Amniotic epithelial cell (primary cell): ENCODE measurements at places on chromosomes 11 and 22.

DNA sequence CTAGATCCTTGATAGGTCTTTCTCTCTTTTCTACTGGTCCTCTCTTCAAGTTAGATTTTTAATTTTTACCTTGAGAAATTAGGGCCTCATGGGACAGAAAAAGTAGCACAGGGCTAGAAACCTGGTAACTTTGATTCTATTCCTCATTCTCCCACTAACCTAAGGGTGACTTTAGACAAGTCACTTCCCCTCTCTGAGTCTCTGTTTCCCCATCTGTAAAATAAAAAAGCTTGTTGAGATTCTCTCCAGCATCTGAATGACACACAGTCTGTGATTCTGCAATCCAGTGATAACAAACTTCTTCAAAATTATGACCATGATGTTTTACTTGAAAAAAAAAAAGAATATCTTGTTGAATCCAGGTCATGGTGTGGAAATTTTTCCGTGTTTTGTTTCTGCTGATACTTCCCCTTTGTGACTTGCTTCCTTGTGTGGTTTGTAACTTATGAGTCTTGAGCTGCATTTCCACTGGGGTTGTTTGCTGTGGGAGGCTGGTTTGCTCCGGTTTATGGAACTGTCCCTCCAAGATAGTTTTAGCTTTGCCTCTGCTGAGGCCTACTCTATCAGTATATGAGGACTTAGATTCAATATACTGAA, 9.8 kb upstream of the MPEG1 start:
- DNase-seq, result peak; percentile 65

DNA sequence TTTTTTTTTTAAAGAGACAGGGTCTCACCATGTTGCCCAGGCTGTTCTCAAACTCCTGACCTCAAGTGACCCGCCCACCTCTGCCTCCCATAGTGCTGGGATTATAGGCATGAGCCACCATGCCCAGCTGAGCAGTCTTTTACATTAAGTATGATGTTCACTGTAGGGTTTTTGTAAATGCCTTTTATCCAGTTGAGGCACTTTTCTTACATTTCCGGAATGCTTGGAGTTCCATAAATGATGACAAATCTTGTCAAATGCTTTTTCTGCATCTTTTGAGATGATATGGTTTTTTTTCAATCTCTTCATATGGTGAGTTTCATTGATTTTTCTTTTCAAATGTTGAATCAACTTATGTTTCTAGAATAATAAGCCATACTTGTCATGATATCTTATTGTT, 29.4 kb upstream of the CTTN start:
- DNase-seq, result no peak

- DNase-seq, result no peak
Observed at GRCh38 chr22:25131198-25131887, 68.3 kb upstream of the CRYBB3 start.

DNA sequence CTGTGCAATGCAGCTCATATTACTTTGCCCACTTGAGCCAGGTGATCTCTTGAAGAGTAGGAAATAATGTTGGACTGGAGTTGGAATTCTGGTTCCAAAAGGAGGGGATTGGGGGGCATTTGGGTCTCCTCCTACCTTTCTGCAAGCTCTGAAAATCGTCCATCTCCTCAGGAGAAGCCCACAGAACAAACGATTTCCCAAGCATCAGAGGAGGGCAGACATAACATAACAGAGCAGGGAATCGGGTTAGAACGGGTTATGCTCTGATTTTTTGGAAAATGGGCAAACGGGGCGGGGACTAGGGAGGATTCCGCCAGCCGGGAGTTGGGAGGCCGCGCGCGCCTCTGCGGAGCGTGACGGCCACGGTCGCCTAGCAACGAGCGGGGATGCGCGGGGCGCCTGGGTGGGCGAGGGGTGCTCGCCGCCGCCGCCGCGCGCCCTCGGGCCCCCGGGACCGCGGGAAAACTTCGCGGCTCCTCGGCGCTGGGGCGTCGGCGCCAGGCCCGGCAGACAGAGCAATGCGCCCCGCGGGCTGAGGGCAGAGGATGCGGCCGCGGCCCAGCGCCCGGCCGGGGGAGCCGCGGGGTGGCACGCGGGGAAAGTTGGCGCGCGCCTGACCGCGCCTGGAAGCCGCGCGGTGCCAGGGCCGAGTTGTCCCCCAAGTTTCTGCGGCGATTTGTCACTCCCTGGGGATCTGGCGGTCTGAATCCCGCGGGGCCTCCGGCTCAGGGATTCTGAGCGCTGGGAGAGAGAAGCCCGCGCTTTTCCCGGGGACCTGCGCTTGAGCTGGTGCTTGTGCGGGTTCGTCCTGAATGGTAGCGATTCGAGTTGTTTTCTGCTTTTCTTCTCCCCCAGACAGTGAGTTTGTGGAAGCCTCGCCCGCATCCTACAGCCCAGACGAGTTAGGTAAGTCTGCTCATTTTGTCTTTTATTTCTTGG, 27.8 kb upstream of the AMOTL1 start:
- no peak for DNase-seq

DNA sequence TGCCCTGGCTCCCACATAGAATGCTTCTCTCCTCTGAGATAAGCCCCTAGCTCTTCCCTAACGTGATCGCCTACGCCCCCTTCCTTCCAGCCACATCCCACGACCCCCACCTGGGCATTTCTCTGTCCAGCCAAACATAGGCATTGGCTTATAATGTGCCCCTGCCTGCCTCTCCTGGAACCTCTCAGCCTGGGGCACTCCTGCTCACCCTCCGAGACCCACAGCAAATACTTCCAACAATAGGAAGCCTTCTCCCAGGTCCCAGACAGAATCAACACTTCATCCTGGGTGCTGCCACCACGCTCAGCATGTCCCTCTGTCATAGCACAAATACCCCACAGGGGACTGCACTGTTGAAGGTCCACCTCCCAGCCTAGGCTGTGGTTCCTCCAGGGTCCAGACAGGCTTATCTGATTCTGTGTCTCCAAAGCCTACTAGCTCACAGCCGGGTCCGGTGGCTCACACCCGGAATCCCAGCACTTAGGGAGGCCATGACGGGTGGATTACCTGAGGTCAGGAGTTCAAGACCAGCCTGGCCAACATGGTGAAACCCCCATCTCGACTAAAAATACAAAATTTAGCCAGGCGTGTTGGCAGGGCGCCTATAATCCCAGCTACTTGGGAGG, 24.2 kb upstream of the TMPRSS4 start:
- no peak for DNase-seq

- DNase-seq, result peak; percentile 44
Observed at GRCh38 chr22:24969560-24970301, 17.2 kb downstream of the KIAA1671 start.

DNA sequence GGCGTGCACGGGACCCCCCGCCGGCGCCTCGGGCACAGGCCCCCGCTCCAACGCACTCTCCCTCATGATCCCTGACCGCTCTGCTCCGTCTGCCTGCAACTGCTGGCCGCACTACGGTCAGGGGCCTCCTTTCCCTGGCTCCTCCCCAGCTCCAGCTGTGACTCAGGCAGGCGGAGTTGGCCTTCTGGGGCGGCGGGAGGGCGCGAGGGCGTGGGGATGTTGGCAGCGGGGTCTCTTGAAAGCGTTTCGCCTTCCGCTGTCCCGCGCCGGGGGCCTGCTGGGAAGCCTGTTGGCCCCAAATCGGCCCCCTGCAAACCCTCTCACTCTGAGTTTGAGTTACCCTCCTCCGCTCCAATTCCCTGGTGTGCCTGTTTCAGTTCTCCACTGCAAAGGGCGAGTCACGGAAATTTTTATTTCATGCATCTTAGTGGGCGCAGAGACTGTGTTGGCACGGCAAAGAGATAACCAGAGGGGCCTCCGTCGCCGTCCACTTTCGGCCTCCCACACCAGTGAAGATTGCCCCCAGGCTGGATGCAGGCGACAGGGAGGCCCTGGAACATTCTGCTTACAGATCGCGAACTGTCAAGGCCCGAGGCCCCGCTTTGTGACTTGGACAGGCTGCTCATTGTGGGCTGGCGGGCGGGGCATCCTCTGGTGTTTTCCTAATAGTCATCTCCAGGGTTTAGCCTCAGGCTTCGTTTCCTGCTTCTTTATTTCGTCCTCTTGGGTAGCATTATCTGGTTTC, at the start of gene CAVIN3:
Gene CAVIN3 (minus strand): TSS at position 91 of the 745 bp plus-strand sequence. CDS start 25 bp downstream, at position 66.
- DNase-seq, result peak; percentile 82

GRCh38 chr11:122883646-122883979, 1.1 kb downstream of the JHY start:
- peak; percentile 29 for DNase-seq

DNA sequence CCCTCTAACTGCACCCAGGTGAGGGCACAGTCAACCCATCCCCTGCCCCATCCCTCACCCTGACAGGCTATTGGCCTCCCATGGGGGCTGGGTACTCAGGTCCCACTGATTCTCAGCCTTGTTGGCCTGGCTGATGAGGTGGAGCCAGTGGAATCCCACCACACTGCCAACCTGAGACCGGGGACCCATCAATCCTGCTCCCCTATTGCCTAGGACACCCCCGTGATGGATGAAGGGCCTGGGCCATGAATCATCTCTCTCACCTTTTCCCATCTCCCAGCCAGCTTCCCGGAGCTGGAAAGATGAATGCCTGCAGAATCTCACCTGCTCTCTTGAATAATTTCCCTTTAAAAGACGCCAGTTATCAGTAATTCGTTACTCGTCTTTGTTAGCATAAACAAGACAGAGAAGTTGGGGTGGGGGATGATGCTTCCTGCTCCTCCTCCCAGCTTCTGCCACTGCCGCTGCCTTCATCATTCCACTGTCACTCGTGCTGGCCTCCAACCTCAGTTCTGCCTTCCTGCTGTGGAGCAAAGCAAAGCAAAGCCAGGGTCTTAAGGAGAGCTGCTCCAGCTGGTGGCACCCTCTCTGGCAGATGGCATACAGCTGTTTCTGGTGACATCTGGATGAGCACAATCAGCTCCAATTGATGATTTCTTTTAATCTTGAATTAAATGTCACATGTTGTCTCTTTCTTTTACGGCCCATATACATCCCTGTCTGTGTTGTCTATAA, 204.0 kb upstream of the NECTIN1 start:
- no peak for DNase-seq

DNA sequence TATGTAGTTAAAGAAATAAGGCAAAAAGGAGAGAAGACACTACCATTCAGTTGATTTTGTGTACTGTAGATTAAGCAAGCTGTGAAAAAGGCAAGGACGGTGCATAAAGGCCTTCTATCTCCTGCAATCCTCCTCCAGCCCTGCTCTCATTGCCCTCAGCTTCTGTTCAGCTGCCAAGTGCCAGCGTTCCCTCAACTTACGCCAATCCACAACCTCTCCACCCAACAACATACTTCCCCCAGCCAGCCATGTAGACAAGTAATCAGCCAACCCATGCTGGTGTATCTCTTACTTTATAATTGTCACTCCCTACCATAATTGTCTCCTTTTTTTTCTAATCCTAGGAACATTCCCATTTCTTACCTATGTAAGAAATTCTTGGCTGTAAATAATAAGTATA, 30.1 kb upstream of the ANO5 start:
- DNase-seq, result no peak

GRCh38 chr11:32062540-32062939, 28.3 kb upstream of the RCN1 start:
- no peak for DNase-seq

DNA sequence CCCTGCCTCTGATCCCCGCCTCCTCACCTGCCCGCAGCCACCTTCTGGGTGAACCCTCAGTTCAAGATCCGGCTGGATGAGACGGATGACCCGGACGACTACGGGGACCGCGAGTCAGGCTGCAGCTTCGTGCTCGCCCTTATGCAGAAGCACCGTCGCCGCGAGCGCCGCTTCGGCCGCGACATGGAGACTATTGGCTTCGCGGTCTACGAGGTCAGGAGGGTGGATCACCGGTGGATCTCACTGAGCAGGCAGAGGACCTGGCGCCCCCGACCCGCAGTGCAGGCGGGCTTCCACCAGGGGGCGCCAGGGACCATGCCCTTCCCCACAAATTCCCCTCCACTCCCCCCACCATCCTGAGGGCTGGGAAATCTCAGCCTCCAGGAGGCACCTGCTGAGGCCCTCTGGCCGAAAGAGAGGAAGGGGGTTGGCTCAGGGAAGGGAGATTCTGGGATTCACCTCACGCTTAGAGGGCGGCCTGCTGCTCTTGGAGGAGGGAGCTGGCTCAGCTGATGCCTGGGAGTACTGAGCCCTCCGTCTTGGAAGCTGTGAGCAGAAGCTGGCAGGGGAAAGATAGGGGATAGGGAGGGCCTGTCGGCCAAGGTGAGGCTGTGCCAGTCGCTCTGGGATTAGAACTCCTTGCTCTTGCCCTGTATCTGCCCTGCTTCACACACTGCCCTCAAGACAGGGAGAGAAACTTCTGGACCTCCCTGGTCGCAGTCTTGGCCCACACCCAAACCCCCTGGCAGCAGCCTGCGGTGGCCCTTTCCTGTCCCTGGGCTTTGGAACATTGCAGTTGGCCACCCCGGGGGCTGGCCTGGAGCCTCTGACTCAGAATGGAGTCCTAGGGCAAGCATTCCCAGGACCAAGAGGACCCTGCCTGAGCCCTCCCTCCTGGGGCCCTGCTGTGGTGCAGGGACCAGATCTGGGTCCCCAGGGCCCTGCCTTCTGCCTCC, 23.2 kb downstream of the CAPN1 start:
- peak; percentile 26 for DNase-seq

GRCh38 chr11:130692220-130692619, 224.1 kb downstream of the SNX19 start:
- no peak for DNase-seq

DNA sequence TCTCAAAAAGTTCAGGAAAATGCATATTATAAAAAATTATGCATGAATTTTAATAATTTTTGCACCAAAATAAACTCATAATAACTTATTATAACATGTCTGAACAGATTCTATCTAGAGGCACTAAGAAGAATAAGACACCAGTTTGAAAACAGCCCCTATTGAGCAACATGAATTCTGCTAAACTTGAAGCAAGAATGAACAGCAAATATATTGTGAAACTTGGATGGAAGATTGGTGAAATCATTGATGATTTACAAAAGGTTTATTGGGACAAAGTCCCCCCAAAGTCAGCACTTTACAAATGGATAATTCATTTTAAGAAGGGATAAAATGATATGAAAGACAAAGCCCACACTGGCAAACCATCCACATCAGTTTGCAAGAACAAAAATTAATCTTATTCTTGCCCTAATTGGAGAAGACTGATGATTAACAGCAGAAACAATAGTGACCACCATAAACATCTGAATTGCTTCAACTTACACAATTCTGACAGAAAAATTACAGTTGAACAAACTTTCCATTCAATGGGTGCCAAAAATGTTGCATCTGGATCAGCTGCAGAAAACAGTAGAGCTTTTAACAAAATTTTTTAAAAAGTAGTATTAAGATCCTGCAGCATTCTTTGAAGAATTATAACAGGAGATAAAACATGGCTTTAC, 257.5 kb upstream of the FAT3 start:
- no peak for DNase-seq

GRCh38 chr11:88042238-88042637, 133.0 kb downstream of the RAB38 start:
- DNase-seq, result no peak

- DNase-seq, result no peak
Observed at GRCh38 chr22:28989912-28990311, 71.7 kb downstream of the C22orf31 start.

DNA sequence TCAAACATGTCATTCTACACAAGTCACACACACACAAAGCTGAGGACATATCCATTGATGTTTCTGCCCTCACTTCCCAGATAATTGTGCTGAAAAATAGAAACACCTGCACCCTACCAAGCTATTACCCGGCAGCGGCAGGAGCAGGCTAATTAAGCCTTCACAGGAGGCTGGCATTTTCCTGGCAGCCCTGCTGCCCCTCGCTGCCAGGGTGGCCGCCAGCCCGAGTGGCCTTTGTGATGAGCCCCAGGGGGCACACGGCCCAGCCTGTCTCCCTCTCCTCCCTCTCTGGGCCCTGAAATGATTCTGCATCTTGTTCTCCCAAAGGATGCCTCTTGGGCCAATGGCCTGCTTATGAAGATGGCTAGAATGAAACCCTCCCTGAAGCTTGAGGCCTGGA, 76.2 kb upstream of the TP53I11 start:
- DNase-seq, result no peak

- DNase-seq, result no peak
Observed at GRCh38 chr22:29218758-29219408, 13.2 kb downstream of the EMID1 start.
